ENCODE measurements at places on chromosomes 2 and 18.

DNA sequence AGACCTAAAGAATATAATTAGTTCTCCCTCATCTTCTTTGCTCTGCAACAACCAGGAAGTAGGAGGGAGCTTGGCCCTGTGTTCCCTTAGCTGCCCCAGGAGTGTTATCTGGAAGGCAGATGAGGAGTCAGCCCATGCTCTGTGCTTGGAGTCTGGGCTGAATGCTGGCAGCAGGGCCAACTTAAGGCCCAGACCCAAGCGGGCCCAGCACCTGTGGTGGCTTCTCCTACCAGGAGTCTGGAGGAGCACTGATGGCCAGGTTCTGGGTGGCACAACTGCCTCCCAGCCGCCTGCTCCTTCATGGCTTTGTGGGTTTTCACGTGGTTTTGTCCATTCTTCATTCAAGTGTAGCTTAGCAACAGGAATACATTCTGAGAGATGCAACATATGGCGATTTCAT, 1910.7 kb upstream of the LRRTM1 start:
- no peak for DNase-seq

DNA sequence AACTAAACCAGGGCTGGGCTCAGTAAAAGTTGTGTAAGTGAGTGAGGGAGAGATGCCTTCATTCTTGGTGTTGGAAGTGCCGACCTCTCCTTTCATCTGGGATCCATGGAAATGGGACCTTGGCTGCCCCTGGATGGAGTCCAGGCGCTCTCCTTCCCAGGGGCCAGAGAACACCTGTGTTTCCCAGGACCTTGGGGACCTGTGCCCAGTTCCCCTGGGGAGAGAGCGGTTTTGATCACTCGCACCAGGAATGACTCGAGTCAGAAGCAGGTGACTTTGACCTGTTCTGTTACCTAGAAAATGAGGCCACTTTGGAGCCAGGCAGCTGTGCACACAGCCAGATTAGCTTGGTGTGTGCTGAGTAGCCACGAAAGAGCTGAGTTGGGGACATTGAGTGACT, 97.3 kb downstream of the SH3BP4 start:
- DNase-seq, result no peak

DNA sequence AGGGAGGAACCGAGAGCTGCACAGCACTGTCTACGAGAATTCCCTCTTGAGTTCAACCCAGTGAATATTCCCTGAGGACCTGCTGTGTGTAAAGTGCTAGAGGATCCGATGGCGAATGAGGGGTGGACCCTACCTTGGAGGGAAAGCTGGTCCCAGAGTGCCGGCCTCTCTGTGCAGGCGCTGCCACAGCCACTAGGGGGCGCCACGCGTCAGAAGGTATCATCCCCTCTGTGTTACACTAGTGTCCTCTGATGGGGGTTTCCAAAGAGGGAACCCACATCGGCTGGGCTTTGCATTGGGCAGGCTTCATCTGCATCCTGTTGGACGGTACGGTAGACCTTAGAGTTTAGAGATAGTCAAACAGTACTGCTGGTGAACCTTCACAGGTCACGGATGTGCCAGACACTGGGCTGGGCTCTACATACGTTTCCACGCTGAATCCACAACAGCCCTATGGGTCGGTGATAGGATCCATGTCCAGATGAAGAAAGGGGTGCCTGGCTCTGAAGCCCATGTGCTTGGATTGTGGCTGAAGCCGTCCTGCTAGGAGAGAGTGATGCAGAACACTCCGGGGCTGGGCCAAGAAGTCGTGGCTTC, 39.0 kb downstream of the COA5 start:
- DNase-seq, result no peak

DNA sequence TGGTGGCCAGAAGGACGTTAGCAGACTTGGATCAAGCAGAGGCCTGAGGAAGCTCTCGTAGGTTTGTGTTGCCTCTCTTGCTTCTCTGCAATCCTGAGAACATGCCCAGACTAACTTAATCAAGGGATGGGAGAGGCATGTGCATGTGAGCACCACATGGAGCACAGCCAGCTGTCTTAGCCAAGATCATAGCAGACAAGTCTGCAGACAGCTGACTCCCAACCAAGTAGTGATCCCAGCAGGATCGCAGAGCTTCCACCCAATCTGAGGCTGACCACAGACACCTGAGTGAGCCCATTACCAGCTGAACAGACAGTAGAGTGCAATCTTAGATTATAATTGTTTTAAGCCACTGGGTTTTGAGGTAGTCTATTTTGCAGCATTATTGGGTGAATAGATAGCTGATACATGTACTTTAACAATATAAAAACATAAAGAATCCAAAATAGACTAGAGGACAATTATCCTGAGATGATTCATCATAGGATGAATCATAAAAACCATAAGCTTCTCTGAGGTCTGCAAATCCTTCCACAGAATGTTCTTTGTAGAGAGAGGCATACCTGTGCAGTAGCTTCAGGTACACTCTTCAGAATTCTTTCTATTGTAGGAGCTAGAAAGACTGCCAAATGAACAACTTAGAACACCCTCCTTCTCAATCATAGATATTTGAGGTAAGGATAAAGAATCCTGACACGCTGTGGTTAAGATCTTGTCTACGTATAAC, 25.2 kb upstream of the FAM110C start:
- DNase-seq, result peak; percentile 77

- no peak for DNase-seq
Observed at GRCh38 chr2:234929002-234929401, 22.8 kb upstream of the SH3BP4 start.

- DNase-seq, result peak; percentile 45
Observed at GRCh38 chr2:188978291-188979081, 4.3 kb downstream of the COL3A1 start.

- no peak for DNase-seq
Observed at GRCh38 chr2:127270663-127271062, 23.3 kb downstream of the ERCC3 start.

DNA sequence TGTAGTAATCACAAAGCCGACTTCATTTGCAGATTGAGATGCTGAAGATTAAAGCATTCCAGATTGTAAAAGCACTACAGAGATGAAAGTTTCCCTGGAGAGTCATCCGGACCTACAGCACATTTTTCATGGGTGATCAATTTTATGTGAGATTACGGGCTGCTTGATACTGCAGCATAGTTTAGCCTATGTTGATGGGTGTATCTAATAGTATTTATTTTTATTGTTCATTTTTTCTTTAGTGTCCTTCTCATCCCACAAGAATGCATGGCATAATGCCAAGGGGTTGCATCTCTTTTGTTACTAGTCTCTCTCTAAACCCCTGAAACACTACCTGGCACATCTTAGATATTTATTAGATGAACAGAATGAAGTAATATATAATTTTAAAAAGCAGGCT, 240.4 kb downstream of the MBD2 start:
- peak; percentile 18 for DNase-seq

GRCh38 chr18:35010993-35011392, 30.2 kb upstream of the MAPRE2 start:
- no peak for DNase-seq

GRCh38 chr18:56647951-56648893, 2.9 kb upstream of the WDR7 start:
- no peak for DNase-seq

- DNase-seq, result no peak
Observed at GRCh38 chr2:142714600-142714999, 162.9 kb upstream of the KYNU start.

GRCh38 chr18:75201282-75202270, 7.4 kb downstream of the PTGR3 start:
- DNase-seq, result no peak

DNA sequence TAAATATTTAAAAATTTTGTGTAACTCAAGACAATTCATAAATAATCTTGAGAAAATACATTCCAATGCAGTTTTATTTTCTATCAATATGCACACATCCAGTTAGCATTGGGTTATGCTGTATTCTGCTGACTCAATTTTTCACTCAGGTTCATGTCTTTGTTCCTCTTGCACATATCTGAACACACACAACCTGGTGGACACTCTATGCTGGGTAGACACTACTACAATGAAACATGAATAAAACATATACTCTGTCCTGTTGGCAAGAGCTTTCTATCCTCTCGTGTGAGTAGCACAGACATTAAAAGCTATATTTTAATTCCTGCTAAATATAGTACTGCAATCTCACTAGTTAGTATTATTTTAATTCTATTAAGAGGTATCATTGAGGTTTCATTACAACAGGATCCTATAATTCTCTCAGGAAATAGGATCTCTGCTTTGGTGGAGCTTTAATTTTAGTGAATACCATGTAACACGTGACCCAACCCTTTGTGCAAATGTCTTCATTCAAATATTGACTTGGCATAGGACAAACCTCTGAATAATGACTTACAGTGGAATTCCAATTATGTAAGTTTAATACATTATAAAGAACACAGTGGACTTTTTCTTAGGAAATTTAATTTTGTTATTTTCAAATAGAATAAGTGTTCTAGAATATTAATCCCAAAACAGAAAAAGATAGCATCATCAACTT, 342.3 kb upstream of the TMEFF2 start:
- no peak for DNase-seq

GRCh38 chr18:35477497-35477896, 20.3 kb downstream of the INO80C start:
- no peak for DNase-seq

DNA sequence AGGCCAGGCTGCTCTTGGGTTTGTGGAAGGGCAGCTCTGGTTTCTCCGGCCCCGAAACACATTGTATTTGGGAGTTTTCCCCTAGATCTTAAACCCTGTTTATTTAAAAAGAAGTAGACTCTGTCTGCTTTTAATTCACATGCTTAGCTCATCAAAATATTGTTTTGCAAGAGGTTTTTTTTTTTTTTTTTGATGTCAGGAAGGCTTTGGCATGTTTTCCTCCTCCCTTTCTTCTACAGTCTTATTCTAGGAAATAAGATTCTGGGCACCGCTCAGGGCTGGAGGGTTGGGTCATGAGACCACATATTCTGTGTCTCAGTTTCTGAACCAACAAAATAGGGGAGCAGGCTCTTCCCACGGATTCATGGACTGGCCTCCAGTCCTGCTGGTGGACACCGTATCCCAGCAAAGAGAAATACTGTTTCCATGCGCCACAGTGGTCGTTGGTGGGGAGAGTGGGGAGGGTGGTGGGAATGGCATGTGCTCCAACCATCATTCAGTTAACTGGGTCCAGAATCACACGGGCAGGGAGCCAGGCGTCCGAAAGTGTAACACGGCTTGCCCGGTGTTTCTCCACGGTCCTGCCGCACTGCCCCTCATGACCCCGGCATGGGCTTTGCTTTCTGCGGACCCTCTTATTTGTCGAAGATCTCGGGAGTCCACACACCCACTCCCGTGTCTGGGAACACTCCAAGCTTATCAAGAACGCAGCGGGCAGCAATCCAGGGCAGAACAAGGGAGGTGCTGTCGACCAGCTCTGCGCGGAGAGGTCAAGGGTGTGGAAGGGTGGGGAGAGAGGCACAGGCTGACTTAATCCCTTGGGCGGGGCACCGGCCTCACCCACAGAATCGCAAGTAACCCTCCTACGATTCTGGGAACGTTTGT, 176.7 kb downstream of the GLI2 start:
- DNase-seq, result peak; percentile 62

DNA sequence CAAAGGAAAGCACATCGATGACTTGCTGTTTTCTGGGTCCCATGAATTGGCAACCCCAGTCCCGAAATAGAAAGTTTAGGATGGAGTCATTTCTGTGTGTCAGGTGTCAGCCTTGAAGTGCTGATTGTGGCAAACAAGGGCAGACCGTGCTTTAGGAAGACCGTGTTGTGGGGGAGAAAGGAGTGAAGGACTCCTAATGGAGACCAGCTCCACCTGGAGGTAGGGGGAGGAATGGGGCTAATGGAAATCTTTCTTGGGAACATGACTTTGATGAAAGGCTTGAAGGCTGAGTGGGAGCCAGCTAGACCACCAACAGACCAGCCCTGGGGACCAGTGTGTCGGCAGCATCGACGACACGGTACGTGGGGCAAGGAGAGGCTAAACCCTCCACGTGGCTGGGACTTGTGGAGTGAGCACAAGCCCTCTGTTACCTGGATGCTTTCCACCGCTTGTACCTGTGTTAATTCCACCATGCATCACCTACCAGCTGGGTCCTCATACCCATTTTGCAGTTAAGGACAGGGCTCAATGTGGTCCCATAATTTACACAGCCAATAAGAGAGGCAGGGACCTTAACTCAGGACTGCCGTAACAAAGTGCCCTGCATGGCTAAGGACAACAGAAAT, 104.2 kb downstream of the SH3BP4 start:
- peak; percentile 51 for DNase-seq

- DNase-seq, result no peak
Observed at GRCh38 chr2:42860319-42861094, 68.1 kb upstream of the HAAO start.

DNA sequence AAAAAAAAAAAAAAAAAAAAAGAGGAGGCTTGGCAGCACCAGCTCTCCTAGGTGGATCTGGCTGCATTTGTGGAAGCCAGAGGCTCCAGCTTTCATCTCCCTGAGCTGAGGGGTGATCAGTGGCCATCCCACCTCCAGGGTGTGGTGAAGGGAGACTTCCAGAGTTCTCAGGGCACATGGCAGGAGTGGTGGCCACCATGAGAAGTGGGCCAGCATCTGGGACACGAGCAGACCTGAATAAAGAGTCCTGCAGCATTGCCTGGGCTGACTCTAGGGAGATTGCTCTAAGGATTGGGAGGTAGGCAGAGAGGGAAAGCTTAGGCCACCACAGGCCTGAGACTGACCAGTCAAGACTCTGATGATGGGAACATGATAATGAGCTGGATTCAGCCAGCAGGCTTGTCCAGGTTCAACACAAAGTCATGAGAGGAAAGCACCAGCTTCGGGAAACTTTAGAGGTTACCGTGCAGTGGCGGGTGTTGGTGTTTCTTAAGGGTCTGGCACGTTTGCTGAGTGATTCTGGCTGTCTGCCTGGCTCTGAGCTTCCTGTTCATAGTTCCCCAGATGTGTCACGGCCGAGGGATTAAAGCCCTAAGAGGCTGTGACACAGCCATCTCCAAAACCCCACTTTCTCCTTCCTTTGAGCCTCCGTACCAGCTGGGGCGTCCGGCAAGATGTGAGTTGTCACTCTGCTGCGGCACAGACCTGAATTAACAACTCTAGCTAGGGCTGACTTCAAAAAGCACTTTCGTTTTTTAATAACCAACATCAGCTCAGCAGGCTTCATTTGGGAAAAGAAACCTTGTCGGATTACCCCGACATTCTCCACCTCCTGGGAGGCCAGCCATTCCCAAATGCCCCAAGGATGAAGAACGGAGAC, 38.3 kb upstream of the IL1R1 start:
- peak; percentile 77 for DNase-seq

DNA sequence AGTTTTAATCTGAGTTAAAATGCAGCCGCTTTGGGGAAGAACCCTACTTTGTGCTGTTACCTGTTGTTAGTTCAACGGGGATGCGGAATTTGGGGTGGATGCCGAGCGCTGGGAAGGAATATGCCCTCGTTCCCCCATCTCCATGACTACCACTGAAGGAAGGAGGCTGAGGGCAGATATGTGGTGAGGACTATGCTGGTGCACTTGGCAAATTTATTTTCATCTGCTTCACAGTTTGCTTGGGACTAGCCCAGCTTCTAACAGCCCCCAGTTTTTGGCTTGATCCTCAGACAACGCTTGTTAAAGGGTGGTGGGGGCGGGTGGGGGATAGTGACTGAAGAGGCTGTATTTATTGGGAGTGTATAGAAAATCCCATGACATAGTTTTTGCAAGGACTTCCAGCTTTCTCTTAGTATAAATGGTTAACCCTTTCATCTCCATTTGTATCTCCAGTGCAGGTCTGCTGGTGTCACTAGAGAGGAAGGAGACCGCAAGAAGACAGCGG, 100.8 kb downstream of the COLEC12 start:
- DNase-seq, result no peak
